ENCODE measurements at places on chromosomes 3 and 15.

DNA sequence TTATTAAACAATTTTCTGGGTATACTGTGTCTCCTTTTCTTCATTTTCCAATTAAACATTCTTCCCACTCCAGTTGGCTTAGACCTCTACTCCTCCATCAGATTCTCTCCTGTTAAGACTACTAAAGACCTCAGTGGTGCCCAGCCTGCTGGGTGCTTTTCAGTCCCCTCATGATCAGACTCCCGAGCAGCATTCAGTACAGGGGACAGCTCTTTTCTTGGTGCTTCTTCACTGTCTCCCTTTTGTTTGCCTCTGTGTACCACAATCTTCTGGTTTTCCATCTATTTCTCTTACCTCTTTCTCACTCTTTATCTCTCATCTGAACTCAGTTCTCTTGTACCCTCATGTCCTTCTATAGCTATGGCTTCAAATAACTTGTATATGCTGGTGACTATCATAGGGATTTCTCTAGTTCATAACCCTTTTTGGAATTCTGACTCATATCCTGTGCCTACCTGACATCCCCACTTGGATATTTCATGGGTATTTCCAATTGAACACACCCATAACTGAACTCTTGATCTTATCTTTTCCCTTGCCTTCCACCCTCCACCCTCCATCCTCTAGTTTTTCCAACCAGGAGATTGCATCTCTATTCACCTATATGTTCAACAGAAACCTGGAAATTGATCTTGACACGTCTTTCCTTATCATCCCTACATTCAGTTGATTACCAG lies 55.6 kb upstream of the ABHD10 start:
- no peak for DNase-seq

DNA sequence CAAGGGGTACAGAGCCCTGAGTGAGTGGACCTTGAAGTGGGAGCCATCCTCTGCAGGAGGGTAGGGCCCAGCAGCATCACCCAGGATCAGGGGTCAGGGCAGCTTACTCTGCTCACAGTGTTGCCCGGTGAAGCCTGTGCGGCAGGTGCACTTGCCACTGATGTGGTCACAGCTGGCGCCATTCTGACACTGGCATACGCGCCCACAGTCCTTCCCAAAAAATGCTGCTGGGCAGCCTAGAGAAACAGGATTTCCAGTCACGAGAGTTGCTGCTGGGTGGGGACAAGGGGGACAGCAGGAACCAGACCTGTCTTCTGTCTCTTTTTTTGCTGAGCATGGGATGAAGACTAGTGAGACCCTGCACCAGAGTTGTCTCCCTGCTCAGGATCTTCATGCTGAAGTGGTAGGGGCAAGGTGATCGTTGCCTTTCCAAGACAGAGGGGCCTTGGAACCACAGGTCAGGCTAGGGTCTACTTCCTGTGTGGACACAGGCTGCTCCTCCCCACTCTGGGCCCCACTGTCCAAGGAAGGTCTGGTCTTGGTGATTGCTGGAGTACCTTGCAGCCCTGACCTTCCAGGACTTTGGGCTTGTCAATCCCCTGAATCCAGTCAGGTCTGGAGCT lies 46.9 kb downstream of the RAB11A start:
- DNase-seq = no peak

DNA sequence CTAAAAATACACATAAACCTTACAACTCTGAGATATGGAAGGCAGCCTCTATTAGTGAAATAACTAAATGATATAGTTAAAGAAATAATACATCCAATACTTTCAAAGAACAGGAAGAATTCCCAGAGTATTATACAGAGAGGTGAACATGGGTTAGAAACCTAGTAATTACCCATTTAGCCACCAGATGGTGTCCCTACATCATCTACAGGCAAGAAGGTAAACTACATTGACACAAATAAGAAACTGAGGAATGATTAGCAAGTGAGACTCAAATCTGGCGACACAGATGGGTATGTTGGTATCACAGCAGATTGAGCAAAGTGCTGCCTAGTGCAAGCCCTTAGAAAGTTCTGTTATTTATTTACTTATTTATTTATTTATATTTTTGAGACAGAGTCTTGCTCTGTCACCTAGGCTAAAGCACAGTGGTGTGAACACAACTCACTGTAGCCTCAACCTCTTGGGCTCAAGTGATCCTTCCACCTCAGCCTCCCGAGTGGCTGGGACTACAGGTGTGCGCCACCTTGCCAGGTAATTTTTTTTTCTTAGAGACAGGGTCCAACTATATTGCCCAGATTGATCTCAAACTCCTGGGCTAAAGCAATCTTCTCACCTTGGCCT lies 28.2 kb downstream of the NEK4 start:
- DNase-seq = peak; percentile 17

GRCh38 chr3:125245521-125245920 lies 33.0 kb upstream of the SLC12A8 start:
- no peak for DNase-seq

GRCh38 chr3:136595913-136596697 lies 156.1 kb downstream of the STAG1 start:
- DNase-seq = no peak

DNA sequence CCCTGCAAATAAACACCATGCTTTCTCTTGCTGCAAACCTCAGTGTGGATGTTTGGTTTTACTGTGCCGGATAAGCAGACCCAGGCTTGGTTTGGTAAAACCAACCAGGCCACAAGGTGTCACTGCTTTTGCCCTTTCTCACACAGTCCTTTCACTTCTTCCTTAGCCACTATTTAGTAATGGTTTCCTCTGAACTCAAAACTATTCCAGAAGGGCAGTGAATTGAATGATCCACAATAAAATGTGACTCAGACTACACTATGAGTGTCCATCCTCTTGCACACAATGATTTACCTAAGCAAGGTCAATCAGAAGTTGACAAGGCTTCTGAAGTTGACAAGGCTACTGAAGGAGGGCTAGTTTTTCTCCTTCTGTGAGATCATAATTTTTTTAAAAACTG lies 552.4 kb upstream of the CCDC54 start:
- DNase-seq = no peak

DNA sequence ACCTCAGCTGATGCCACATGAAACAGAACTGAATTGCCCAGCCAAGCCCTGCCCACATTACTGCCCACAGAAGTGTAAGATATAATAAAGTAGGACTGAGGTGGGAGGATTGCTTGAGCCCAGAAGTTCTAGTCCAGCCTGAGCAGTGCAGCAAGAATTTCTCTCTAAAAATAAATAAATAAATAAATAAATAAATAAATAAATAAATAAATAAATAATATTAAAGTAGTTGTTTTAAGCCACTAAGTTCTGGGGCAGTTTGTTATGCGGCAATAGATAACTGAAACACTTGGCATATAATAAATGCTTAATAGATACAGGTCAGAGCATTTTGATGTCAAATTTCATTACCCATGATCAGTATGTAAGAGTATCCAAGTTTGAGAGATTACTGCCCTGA lies 249.4 kb upstream of the LRRFIP2 start:
- DNase-seq = no peak

GRCh38 chr3:128549283-128550112 lies 56.5 kb upstream of the GATA2 start:
- peak; percentile 43 for DNase-seq

DNA sequence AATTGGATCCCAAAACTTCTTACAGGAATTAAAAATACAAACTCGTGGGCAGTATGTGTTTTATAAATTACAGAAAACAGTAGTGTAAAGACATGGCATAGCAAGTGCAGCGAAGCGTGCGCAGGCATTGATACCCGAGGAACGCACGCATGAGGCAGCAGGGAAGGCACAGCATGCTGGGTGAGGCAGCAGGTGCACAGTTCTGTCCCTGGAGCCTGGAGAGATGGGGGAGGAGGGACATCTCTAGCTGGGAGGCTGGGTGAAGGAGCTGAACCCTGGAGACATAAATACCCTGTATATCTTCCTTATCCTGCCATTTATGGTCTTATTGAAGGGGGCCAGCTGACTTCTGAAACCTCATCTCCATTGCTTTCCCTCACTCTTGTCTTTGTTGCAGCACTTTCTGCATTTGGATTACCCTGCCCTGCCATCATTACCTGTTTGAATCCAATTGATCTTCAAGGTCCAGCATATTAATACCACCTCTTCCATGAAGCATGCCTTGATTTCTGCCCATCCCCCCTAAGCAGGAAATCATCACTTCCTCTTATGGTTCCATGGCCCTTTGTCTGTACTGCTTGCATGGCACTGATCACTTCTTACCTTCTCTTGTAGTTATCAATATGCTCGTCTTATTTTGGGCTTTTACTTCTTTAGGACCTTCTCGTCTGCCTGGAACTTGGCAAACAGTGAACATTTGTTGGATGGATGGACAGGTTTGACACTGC lies 20.5 kb downstream of the LPP start:
- no peak for DNase-seq

DNA sequence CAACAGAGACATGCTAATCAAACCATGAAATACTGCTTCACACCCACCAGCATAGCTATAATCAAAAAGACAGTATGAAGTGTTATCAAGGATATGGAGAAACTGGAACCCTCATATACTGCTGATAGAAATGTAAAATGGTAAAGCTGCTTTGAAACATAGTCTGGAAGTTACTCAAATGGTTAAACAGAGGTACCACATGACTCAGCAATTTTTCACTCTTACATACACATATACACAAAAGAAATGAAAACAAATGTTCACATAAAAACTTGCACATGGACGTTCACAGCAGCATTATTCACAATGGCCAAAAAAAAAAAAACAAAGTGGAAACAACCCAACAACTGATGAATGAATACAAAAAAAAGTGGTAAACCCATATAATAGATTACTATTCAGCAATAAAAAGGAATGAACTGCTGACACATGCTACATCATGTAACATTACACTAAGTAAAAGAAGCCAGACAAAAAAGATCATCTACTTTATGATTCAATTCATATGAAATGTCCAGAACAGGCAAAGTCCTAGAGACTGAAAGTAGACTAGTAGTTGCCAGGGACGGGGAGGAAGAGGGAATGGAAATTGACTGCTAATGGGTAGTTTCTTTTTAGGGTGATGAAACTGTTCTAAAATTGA lies 23.2 kb downstream of the ZNF148 start:
- DNase-seq = no peak
